ENCODE measurements at places on chromosomes 2 and 18.

- no peak for DNase-seq
These were observed 182.8 kb downstream of the SH3RF3 start for GRCh38 chr2:109311771-109312170.

DNA sequence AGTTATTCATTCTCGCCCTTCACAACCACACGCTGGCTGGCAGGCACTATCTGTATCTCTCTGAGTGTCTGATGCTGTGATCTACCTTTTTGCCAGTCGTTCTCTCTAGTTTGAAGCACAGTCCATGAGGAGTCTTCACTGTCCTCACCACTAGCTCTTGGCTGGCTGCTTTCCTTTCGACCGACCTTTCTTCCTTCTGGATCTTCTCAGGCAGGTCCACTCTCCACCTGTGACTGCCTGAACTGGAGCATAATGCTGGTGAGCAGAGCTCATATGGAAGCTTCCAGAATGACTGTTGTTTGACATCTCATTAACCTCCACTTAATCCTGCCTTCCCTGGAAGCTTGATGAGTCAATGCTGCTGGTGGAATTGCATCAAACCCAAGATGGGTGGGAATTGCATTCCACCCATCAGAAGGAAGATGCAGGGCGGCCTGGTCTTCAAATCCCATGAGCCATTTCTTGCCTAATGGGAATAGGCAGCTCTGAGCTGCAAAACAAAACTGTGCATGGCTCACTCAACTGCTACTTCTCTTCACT is 283.5 kb upstream of the HDAC4 start:
- no peak for DNase-seq

DNA sequence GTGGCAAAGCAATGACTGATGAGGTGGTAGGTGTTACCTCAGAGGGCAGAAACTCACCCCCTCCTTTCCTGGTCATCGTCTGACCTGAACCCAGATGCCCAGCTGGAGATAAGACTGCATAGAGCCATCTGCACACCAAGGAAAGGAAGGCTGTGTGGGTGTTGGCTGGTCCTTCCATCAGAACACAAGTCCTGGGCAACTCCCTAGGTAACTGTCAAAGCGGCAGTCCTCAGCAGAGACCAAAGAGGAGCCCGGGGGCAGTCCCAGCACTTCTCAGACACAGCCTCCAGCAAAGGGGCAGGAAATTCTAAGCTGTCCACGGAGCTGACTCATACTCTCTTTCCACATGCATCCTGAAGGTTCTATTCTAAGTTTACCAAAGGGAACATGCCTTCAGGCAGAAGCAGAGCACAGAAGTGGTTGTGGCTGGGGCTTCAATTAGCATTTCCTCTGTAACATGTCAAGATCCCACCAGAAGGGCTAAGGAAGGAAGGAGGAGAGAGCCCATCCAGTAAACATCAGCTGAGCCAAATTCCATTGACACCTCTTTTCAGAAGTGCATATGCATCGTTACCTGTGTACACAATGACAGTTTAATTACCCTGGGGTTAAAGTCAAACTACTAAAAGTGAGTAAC is 54.7 kb downstream of the SPRED2 start:
- no peak for DNase-seq

DNA sequence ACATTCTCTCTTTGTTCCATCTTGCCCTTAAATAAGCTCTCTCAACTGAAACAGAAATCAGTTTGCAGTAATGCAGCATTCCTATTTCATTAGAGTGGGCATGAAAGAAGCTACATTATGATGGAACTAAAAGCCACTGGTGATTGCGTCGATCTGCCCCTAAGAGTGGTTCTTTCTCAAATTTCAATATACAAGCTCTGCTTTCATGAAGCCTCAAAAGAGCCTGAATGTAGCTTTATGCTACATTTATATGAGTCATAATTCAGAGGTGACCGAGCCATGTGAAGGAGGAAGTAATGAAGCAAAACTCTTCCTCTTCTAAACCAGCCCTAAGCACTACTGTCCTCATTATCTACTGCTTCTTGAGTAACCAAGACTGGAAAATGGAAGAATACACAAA is 64.8 kb upstream of the CYTIP start:
- DNase-seq = no peak

GRCh38 chr2:172200495-172201085 is 97.9 kb upstream of the DLX2 start:
- no peak for DNase-seq

- no peak for DNase-seq
These were observed 33.0 kb upstream of the GLS start for GRCh38 chr2:190847504-190848081.

DNA sequence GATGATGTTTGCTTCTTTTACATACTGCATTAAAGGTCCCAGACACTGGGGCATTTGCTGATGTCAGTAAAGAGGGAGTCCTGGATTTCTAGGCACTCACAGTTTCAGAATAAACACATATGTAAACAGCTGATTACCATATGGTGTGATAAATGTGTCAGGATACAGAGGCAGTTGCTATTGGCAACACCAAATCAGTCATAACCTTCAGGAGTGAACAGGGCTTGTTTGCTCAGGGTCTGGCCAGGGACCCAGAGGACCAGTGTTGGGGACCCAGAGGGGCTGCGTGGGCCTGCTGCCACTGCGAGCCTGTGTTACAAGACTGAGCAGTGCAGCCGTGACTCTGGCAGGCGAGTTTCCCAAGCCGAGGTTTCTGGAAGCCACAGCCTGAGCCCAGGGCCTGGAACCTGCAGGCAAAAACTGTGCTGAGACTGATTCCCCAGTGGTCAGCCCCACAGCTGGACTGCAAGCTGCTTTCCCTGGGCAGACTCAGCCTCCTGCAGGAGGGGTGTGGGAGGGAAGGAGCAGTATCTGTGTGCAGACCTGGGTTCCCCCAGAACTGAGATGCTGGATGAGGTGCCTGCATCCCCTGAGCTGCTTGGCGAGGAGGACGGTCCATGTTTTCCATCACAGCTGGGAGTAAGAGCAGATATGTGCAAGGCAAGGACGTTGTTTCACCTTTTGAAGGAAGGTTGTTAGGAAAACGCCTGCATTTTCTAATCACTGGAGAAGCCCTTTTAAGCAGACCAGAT is 23.6 kb downstream of the ASAP2 start:
- no peak for DNase-seq

DNA sequence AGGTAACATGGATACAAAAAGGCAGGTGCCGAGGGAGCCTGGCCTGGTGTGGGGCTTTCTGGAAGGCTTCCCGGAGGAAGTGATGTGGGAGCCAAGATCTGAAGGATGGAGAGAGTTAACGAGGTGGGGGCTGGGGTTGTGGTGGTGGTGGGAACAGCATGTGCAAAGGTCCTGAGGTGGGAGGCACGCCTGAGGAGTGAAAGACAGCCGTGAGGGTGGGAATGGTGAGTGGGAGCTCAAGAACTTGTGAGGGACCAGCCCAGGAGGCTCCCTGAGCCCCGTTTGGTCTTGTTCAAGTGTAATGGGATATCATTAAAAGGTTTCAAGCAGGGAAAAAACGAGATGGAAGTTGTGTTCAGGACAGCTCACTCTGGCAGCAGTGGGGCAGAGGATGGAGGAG is 35.2 kb downstream of the TRPM8 start:
- no peak for DNase-seq

GRCh38 chr2:23449831-23450331 is 64.9 kb downstream of the KLHL29 start:
- DNase-seq = no peak

DNA sequence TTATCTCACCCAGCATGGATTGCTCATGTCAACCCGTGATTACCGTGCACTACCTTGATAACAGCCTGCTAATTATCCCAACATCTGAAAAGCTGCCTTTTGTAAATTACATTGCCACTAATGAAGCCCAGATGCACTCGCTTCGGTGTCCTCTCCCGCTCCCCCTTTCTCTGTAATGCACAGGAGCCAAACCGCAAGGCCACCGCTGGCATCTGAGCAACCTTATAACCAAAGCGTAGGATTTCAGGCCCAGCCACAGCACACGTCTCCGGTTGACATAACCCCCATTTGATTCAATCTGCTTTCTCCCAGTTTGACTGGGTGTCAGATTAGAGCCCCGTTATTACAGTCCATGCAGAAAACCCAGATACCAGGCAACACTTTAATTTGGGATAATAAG is 341.2 kb downstream of the ALK start:
- DNase-seq = no peak

- DNase-seq = no peak
These were observed 492.4 kb upstream of the ACVR2A start for GRCh38 chr2:147352264-147353071.

DNA sequence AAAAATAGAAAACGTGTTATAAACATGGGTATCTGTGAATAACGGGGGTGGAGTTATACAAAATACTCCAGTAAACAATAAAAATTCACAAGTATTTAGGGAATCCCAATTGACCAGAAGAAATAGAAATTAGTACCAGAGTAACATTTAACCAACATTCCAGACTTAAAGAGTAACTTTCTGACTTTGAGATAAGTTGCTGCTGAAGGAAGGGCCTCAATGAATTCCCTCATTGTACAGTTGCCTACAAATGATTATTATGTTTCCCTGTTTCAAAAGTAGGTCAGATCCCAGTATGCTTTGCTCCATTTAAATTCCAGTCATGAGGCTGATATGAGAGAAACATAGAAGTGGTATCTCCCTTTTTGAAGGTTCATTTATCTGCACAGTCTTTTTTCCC is 88.3 kb upstream of the KCNH7 start:
- DNase-seq = no peak

DNA sequence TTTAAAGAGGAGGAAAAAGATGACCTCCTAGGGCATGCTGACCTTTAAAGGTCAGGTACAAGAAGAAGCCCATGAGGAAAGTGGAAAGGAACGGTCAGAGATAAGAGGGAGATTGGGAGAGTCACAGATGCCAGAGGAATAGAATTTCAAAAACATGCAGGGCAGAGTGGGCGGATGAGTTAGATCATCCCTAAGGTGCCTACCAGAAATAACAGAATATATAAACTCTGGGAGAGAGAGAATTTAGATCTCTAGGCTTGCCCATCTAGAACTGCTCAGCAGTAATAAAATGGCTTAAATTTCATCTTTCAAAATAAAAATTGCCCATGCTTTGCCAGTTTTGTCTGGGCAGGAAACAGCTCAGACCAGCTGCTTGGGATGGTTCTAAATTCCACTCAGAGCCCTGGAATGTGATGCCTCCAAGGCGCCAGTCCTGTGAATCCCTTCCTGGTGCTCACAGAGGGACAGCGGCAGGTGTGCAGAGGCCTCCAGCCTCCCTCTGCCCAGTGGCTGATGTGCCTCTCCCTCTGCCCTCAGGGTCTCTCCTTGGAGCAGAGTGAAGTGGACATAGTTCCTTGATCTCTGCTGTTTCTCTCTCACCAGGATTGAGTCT is 130.9 kb downstream of the ANTXR1 start:
- DNase-seq = no peak

- DNase-seq = no peak
These were observed 46.5 kb downstream of the TMEFF2 start for GRCh38 chr2:192148241-192148619.

GRCh38 chr18:14930576-14930975 is 182.6 kb downstream of the ANKRD30B start:
- DNase-seq = no peak

- no peak for DNase-seq
These were observed 67.5 kb downstream of the CSRNP3 start for GRCh38 chr2:165536851-165537499.

- DNase-seq = no peak
These were observed 263.2 kb upstream of the RASGRP3 start for GRCh38 chr2:33213244-33213643.

DNA sequence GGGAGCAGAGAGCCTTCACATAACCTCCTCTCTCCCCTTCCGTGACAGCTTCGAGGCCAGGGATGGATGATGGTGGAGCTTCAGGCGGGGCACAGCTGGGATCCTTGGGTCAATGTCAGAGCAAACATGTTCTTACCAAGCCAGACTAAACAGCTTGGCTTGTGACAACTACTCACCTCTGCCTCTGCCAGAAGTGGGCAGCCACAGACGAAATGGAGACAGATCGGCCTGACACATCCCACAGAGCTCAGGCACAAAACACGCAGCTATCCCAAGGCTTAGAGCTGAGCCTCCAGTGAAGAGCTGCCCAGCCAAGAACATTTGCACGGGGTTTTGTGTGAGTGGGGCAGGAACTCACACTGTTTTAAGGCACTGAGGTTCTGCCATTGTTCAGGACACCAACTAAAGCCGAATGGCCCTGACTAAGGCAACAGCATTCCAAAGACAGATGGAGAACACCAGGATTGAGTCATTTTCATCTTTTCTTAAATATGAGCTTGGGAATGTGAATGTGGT is 12.8 kb downstream of the PXDN start:
- no peak for DNase-seq

GRCh38 chr2:180728928-180729559 is 251.4 kb upstream of the UBE2E3 start:
- no peak for DNase-seq

DNA sequence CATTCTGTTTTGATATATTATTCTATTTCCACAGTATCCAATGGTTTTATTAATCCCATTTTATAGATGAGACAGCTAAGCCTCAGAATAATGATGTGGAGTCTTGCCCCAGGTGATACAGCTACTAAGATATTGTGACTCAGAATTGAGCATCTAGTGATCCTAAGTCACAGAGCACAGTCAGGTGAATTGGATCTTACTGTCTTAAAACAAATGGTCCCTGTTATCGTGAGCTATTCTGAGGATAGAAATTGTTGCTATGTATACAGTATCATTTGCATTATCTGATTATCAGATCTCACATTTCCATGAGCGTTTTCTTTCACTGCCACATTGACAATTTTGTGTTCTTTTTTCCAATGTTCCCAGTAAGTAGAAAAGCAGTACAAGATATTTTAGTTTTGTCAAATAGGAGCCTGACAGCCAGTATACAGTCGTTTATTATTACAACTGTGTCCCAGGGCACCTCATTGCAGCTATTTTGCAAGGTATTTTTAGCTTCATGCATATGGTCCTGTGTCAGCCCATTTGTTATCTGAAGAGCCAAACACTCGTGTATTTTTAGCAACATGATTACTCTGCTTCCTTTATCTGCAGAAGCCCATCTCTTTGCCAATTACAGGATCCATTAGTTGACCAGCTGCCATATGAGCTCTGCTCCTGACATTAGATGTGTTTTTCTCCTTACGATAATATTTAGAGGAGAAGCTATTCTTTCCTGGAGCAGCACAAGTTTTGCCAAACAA is 25.1 kb upstream of the SGPP2 start:
- DNase-seq = no peak

DNA sequence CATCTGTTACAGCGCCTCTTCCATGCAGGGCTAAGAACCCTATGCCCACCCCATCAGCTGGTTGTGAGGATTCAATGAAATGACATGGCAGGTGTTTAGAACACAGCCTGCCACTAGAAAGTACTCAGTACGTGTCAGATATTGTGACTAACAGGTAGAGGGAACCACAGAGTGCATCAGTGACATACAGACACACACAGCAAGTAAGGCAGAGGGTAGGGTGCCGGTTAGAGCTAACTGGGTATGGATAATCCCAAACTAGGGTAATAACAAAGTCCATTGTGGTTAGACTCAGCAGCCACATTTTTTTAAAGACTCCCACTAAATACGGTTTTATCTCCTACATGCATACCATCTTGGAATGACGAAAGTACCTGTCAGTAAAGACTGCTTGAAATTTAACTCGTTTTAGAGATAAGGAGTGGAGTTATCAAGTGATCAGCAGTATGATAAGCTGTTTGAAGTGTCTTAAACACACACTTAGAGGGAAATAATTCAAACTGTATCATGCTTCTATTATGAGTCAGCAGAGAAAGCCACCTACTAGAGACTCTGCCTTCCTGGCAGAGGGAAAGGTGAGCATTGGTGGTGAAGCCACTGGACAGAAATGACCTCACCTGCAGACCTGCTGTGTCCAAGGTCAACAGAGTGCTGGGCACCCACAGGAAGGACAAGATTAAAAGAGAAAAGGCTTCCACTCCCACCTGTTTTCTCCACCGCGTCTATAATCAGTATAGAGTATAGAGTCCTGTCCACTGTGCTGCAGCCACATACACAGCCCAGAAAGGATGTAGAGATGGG is 20.6 kb downstream of the MPPE1 start:
- no peak for DNase-seq

Measured in stimulated activated CD8-positive, alpha-beta memory T cell treated with anti-CD3 and anti-CD28 coated beads, Interleukin-15, amount 100 ng/mL, for 24 hours (primary cell).